ENCODE measurements at places on chromosomes 2 and 18.
A peak's percentile ranks its signal among the peaks of the same experiment; 100 is the strongest.

- DNase-seq = no peak
Observed at GRCh38 chr2:100878000-100878791, 58.3 kb downstream of the NPAS2 start.

DNA sequence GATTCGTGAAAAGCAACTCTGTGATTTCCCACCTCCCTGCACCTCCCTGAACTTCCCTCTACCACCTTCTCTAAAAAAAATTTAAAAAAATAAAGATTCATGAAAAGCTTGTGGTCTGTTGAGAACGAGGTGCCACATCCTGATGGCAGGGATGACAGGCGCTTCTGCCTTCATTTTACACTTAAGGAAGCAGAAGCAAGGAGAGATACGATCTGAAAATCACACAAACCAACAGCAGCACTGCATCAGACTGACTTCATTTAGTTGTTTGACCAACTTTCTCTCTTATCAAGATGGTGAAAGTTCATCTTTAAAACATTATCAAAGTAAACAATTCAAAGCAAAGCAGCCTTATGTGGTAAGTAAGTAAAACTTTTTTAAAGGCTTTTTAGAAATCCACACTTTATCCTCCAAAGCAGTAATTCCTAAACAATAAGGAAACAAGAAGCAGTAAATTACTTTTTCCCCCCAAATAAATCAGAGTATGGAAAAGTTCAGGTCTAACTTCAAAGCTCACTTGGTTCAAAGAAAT lies 15.5 kb downstream of the WDFY1 start:
- DNase-seq = peak; percentile 58

DNA sequence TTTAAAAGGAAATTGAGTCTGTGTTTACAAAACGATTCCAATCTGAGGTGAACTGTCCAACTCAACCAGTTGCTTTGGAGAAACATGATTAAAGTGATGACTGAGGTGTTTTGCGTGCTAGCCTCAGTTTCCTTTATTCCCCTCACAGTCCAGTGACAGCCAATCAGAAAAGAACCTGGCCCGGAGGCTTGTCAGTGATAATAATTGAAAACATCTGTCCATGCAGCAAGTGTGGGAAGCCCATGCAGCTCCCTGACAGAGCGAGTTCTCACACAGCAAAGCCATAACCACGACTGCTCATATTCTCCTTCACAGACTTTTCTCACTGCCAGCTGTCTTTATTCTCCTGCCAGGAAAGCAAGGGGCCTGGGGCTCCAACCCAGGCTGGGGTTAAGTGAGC lies 613.4 kb downstream of the ARHGAP15 start:
- no peak for DNase-seq

DNA sequence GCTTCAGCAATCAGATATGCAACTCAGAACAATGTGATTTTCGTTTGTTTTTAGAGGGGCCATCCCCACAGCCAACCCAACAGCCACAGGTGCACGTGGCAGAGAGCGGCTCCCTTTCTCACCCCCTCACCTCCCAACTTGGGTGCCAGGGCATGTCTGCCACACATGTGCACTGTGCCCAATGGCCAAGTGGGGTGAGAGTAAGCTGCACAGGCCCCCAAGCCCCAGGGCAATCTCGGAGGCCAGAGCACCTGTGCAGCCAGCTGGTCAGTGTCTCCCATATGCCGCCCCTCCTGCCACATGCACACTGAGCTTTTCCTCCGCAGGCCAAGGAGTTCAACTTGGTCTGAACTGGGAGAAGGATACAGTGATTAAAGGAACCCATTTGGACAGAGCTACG lies 1130.2 kb downstream of the DSC3 start:
- DNase-seq = no peak

DNA sequence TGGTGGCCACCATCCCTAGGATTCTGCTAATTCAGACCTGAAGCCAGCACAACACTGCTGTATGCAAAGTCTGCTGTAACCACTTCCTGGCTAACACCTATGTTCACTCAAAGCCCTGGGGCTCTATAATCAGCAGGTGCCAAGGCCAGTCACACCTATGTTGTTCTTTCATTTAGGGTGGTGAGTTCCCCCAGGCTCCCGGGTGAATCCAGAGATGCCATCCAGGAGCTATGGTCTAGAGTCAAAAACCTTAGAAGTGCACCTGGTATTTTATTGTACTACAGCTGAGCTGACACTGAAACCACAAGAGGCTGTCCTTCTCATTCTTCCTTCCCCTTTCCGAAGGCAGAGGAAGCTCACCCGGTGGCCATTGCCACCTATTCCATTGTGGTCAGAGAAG lies 46.2 kb upstream of the CCDC141 start:
- DNase-seq = peak; percentile 27

GRCh38 chr2:12126318-12126717 lies 379.9 kb downstream of the LPIN1 start:
- DNase-seq = no peak

DNA sequence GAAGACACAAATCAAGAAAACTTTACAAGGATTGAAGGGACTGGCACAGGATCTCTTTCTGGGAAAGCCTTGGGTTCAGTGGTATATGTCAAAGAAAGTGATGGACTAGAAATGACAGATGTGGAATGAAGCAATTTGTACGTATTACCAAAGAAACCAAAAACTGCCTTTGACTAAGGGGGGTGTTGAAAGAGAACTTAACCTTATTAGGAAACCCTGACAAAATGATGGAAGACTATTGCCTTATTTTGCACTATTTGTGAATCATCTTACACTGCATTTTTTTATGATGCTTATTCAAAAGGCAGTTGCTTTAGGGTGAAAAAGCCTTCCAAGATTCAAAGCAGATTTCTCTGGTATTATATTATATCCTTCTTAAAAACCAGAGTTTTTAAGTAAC lies 4.0 kb downstream of the TSGA10 start:
- DNase-seq = no peak

GRCh38 chr2:137928547-137929518 lies 35.4 kb upstream of the HNMT start:
- DNase-seq = no peak

GRCh38 chr18:28123401-28124030 lies 53.4 kb downstream of the CDH2 start:
- no peak for DNase-seq

GRCh38 chr18:71673498-71673897 lies 870.6 kb downstream of the CBLN2 start:
- DNase-seq = no peak

DNA sequence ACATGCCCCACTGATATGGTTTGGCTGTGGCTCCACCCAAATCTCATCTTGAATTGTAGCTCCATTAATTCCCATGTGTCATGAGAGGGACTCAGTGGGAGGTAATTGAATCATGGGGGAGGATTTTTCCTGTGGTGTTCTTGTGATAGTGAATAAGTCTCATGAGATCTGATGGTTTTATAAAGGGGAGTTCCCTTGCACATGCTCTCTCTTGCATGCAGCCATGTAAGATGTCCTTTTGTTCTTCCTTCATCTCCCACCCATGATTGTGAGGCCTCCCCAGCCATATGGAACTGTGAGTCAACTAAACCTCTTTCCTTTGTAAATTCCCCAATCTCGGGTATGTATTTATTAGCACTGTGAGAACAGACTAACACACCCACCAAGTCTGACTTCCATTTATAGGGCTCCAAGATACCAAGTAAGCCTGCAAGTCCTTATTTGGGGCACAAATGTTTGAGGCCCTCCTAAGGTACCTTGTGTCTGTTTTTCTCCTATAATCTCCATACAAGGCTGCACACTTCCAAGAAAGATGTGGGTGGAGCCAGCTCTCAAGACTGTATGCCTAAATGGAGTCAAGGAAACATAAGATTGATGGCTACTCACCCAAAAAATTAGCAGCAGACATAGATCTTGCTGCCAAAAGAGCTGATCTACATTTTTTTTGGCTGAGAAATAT lies 364.7 kb downstream of the TXNL1 start:
- DNase-seq = no peak

- DNase-seq = no peak
Observed at GRCh38 chr2:128630974-128631697, 312.5 kb upstream of the HS6ST1 start.

DNA sequence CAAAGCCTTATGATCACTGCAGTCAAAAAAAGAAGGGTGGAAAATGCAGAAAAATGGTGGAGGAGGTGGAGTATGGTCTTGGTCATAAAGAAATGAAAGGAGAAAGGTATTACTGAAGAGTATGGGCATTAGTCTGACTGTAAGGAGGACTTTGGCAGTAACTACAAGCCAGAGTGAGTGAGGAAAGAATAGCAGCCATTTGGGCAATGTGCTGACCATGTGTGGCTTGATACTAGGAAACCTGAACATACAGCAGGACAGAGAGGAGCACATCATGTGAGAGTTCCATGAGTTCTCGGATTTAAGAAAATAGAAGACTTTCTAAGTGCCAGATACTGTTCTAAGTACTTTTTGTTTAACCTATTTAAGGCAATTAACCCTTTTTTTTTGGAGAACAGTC lies 8.5 kb downstream of the DTNA start:
- no peak for DNase-seq

DNA sequence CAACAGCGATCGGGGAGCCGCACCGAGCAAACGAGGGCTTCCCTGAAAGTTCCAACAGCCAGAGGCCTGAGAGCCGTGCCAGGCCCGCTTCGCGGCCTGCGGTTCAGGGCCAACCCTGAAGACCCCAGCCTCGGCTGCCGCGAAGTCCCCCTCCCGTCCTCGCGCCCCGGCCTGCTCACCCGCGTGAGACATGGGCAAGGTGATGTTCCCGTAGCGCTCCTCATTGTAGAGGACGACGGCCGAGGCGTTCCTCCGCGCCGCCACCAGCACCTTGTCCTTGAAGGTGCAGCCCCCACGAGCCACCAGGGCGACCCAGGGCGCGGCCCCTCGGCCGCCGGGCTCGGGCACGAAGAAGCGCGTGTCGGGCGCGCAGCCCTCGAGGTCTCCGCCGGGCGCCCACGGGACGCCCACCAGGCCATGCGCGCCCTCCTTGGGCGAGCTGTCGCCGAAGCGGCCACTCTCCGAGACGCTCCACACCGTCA lies 510 bp downstream of the RNF149 start:
- DNase-seq = peak; percentile 41

DNA sequence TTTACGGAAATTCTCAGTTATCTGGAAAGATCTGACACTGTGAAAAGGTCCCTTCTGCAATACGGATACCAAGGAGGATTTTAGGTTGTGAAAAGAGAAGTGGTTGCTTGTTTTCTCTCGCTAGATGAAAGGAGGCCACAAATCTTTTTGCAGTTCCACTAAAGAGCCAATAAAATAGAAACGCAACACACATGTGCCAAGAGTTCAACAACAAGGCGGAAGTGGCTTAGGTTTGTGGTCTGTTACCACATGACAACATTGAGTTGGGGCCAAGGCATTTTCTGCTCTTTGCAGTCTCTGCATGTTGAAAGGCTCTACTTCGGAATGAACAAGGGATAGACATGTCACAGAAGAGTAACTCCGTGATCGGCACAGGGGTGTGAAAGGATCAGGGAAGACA lies 115.7 kb upstream of the OSR1 start:
- peak; percentile 76 for DNase-seq

GRCh38 chr18:2681993-2682603 lies 26.6 kb downstream of the SMCHD1 start:
- DNase-seq = no peak

DNA sequence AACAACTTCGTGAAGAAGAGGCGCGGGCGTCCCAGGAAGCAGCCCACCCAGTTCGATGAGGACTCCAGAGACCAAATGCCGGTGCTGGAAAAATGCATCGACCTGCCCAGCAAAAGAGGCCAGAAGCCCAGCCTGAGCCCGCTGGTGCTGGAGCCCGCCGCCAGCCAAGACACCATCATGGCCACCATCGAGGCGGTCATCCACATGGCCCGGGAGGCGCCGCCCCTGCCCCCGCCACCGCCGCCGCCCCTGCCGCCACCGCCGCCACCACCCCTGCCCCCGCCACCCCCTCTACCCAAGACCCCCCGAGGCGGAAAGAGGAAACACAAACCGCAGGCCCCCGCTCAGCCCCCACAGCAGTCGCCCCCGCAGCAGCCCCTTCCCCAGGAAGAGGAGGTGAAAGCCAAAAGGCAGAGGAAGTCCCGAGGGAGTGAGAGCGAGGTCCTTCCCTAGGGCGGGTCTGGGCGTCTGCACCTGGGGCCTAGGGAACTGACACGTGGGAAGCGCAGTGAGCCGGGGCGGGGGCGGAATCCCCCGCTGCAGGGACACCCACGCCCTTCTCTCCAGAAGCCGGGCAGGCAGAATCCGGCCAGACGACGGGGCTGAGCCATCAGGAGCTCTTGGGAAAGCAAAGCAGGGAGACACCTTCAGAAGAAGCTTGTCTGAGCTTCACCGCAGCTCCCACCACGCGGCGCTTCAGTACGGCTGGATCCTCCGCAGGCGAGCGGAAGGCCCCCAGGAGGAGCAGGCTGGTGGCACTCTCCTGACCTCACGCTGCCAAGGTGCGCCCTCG lies 382.8 kb downstream of the SETBP1 start:
- DNase-seq = no peak

DNA sequence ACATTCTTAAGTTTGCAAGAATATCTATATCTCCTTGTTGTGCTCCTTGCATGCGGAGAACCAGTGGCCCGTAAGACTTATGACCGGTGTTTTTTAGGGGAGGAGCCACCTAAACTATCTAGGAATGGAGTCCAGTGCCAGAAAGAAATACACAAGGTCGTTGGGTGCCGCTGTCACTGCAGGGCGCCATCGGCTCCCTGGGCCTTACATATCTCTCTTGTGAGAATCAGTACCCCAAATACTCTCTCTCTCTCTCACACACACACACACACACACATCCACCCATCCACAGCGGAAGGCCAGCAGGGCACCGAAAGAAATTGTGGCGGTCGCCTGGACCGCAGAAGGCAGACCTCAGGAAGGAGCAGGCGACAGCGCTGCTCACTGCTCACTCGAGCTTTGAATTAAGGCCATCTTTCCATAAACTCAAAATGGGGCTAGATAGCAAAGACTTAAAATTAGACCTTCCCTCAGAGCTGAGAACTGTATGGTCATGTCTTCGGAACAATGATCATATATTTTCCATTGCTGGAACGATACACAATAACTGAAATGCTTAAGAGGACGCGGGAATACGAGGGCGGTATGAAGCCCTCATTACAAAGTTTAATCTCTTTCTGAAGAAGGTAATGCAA lies 10.4 kb downstream of the NR4A2 start:
- peak; percentile 33 for DNase-seq

DNA sequence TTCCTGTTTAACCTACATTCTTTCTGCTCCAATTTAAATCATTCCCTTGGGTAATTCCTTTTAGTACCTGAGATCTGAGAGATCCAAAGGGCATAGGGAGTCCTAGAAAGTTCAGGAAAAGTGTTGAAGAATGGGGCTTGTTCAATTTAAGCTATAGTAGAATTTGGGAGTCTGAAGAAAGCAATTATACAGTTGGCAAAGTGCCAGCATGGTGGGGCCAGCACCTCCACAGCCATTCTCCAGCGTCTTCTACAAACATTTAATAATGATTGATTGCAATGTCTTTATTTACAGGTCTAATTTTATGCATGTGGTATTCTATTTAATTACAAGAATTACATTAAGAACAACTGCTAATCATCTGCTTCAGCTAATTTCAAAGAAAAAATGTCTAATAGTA lies 957.7 kb upstream of the GYPC start:
- DNase-seq = no peak

GRCh38 chr2:98012561-98012991 lies 16.8 kb upstream of the TMEM131 start:
- DNase-seq = no peak

DNA sequence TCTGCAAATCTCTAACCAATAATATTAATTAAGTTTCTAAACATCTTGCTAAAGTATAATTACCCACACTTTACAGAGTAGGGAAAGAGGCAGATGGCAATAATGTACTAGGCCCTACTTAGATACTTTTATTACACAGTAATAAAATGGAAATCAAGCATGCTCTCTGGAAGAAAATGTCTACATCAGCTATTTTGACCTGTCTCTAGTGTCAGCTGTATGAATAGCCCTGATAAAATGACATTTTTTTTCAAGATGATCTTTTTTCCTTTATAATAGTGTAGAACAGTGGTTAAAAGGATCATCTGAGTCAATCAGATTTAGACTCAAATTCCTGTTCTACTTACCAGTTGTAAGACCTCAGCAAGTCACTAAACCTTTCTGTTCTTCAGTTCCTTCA lies 397.3 kb downstream of the GRB14 start:
- DNase-seq = no peak

Data from activated CD4-positive, alpha-beta memory T cell treated with anti-CD3 and anti-CD28 coated beads, Interleukin-2, amount 10 ng/mL, durations not matched to agents 7 days and 5 days (primary cell).